NCI-H748 treated with DMSO at 0.1 percent for 48 hours (cell line): ENCODE measurements at places on chromosomes 7 and 10.

DNA sequence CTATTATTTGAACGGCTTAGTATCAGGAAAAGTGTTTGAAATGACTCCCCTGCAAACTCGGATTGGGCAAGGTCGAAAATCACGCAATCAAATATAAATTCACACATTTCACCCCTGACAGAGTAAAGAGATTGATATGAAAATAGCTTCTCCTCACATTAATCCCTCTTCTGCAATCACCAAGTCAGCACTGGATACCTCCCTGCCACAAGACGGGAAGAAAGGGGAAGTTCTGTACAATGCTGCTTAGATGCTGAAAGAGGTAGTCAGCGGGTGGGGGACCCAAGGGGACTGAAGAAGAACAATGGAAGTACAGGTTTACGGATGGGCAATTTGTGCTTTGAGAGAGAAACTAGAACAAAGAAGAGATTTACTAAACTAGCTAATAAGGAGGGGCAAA is 72.0 kb upstream of the ANK3 start:
- no peak for DNase-seq

DNA sequence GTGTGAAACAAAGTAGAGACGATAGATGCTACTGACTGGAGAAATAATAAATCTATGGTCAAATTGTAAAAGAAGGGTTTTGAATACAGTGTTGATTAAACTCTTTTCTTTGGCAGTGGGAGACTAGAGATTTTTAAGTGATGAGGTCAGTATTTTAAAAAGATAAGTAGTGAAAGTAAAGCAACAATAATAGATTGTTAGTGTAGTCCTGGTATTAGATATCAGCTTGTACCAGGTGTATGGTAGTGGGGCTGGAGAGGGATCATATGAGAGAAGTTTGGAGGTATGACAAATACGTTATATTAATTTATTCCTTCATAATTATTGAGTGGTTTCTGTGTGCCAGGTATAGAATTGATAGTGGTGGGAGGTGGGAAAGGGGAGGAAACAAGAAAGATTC is 25.2 kb downstream of the PHTF2 start:
- no peak for DNase-seq

DNA sequence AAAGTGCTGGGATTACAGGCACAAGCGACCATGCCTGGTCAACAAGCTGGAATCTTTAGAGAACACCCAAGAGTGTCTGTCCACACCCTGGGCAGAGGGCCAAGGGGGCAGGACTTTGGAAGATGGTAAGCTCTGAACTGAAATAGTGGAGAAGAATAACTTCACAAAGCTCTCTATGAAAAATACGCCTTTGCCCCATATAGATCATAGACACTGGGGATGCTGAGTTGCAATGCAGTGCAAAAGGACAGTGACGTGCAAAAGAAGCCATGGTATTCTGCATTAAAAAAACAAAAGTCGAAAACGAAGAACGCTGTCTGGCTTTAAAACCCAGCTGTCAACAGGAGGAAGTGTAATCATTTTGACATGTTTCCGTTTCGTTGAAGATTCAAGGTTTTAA is 353.6 kb downstream of the CALN1 start:
- DNase-seq: no peak

DNA sequence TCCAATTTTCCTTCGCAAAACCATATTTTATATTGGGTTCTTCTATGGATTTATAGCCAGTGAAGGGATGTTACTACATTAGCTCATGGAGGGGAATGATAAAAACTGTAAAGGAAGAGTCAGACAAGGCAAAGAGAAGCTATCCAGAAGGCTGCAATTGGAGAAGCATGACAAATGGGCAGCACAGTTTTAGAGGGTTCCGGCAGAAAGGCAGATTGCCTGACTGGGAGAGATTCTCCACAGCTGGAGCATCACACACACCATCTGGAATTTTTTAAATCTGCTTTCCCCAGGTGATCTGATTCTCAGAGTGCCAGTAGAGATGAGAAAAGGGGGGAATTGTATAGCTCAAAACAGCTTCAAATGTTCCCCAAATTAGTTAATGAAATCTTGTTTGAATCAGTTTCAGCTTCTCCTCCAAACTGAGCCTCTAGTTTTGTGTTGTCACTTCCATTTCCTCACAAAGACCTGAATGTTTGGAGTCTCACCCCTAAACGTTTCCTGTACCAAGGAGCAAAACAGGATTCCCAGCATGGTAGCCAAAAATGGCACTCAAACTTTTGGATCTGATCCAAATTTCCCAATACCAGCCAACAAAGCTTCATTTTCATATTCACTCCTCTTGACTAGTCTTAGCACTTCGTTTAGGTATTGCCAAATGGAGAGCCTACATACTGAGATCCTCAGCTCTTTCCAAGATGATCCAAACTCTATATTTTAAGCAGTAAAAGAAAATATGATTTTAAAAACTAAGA is 177.5 kb downstream of the HPSE2 start:
- no peak for DNase-seq

DNA sequence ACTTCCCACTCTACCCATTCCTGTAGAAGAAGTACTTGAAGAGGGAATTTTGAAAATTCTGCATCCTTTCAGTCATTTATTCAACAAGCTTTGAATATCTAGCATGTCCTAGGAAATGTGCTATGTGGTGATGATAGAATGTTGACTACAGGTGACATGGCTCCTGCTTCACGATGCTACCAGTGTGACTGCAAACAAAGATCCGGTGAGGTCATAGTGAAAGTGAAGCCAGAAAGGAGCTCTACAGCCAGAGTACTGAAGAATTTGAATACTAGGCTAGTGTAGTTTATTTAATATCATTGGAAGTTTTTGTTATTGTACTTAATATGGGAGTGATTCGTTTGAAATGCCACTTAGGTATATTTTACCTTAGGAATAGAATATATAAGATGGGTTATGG is 348.1 kb downstream of the TFEC start:
- no peak for DNase-seq

DNA sequence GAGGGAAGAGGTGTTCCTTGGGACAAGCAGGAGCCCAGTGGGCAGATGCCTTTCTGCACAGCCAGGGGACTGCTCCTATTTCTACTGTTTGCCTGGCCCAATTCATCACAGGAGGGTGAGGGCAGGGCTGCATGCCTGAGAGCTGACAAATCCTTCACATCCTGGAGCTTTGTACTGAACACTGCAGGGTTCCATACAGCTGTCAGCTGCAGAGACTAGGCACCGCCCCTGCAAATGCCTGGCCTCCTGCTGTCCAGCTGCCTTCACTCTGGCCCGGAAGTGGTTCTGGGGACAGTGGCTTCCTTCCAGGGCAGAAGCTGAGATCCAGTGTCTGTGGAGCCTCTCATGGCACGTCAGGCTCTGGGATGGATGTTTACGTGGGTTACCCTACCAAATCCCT is 470.7 kb downstream of the DNAJB6 start:
- DNase-seq: no peak

GRCh38 chr7:31102973-31103850 is 51.1 kb downstream of the ADCYAP1R1 start:
- DNase-seq: no peak

GRCh38 chr7:86558680-86559501 is 84.8 kb upstream of the GRM3 start:
- peak; percentile 43 for DNase-seq

- no peak for DNase-seq
These were observed 815 bp downstream of the GIMAP8 start for GRCh38 chr7:150451097-150451793.

DNA sequence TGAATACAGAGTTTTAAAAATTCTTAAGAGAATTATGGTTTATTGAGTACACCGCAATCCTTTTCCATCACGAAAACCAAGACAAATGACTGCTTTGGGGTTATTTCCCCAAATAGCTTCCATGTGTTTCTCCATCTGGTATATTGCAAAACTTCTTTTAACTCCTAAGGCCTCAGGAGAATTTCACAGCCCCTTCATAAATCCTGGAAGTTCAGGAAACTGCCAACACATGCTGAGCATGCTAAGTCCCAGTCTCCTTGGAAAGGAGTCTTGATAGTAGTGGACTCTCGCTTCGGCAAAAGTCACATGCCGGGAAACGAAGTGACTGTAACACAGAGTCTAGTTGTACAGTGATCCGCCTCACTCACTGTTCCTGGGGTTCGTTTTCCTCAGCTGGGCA is 88.1 kb upstream of the RSU1 start:
- DNase-seq: no peak

DNA sequence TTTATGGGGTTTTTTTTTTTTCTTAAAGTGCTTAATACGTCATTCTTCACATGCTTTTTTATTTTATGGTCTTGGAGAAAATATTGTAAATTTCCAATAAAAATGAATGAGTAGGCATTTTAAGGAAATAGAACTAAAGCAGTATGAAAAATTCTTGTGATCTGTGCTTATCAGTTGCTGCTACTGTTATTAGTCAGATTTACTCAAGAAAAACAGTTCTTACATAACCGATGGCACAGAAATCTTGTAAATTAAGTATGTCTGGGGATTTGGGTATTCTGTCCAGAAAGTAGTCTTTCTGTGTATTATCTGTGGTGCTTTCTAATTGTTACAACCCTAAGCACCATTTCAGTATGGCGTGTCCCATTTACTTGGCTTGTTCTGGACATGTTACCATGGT is 64.7 kb downstream of the LRGUK start:
- no peak for DNase-seq

DNA sequence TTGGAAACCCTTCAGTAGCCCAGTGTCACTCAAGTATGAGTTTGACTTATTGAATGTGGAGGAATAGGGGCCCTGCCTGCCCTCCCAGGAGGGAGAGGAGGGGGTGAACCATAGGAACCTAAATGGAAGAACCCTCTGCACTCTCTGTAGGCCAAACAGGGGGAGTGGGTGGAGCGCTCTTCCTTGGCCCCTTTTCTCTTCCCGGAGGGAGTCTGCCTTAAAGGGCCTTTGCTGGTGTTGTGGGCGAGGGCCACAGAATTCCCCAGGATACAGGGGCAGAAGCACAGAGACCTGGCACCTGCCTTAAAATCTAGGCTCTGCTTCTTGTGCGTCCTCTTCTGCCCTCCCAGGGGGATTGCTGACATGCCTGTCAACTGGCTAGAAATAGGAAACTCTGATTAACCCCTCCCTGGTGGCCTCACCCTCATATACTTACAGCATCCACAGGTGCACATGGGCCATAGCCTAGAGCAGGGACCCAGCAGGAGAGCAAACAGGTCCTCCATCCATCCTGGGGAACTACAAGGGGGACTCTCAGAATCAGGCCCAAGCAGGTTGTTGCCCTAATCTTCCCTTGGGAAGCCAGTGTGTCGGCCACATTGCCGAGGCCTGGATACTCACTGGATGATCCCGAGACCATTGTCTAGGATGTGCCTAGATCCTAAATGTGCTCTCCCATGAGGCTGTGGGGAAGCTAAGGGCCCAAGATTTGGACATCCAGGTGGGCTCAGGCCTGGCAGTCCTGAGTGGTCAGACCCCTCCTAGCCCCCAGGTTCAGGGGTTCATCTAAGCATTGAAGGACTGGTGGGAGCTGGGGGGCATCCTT is 3.4 kb downstream of the TRIM8 start:
- no peak for DNase-seq
